ENCODE measurements at places on chromosomes 12 and 14.

DNA sequence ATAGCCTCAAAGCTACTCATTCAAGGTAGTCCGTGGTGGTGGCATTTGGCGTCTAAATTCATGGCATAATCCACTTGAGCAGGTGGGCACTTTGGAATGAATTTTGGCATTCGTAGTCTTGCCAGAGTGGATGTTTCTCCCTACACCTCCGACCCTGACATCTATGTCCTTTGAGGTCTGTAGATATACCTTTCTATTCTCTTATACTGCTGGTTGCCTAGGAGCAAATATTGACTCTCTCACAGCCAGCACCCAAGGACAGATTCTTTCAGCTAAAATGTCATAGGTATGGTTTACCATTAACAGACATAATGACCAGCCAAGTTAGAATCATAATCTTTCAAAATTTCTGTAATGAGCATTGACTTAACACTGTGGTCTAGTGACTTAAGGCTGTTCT lies 47.4 kb upstream of the FLRT2 start:
- DNase-seq = no peak

DNA sequence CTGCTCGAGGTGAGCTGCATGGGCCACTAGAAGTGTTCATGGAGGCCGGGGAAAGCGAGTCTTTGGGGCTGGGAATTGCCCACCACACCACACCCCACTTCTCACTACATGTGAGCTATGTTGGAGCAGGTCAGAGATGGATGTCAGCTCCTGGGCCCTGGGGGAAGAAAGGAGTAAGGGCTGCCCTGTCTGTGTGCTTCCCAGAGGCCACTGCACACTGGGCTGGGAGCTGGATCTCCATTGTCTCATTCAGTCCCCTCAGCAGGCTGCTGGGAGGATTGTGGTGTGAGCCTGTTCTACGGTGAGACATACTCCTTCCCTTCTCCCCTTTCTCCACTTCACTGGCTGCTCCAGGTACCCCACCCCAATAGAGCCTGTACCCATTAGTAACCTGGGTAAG lies 10.5 kb downstream of the FIGNL2 start:
- no peak for DNase-seq

DNA sequence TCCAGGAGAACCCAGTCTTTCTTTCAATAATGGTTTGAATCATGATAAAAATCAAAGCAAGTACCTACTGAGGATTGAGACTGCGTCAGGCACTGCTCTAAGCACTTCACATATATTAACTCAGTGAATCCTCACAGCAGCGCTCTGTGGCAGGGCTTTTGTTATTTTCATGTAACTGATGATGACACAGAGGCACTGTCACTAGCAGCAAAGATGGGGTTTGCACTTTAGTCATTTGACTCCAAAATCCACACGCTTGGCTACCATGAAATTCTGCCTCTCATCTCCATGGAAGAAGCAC lies 98.8 kb upstream of the GSC start:
- DNase-seq = no peak

- DNase-seq = no peak
Measured at GRCh38 chr12:120764816-120765215, 39.2 kb downstream of the ACADS start.

- peak; percentile 8 for DNase-seq
Measured at GRCh38 chr14:75487155-75487671, 35.1 kb upstream of the BATF start.

- peak; percentile 99 for DNase-seq
Measured at GRCh38 chr14:96095581-96096476, 56.7 kb downstream of the C14orf132 start.

DNA sequence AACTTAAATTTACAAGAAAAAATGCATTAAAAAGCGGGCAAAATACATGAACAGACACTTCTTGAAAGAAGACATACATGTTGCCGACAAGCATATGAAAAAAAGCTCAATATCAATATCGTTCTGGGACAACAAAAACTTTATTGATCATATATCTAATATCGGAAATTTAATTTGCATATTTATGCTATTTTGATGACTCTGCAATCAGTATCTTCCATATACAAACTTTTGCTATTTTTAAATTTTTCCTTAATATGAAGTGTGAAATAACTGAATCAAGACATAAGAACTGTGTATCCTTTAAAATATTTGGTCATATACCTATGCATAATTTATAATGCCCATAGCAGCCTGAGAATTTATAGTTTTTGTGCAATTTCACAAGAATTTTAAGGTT lies 224.6 kb downstream of the ALX1 start:
- DNase-seq = no peak

DNA sequence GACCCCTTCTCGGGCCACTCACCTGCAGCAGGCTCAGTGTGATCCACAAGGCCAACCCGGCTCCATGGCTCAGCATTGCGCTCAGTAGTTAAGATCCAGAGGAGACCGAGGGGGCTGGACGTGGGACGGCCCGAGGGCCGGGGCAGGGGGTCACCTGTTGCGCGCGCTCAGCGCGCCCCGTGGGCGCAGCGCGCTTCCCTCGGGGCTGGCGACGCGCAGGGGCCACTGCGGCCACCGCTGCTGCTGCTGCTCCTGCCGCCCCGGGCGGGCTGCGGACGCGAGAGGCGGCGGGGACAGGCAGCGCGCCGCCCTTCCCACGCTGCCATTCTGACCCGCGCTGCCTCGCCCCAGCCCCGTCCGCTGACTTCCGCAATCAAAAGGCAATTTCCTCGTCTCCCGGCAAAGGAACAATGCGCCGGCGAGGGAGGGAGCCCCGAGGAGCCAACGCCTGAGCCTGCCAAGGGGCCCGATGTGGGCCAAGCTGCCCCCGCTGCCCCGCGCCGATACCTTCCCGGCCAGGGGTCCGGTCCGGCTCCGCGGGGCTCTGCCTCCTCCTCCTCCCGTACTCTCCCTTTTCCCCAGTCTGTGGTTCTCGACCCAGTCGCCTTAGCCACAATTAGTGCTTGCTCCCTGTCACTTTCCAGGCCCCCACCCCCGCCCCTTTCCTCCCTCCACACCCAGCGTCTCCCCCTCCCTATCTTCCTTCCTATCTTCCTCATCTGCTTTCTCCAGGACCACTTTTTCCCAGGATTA lies 27.3 kb downstream of the PTPRB start:
- no peak for DNase-seq

- no peak for DNase-seq
Measured at GRCh38 chr12:119964929-119965328, 24.1 kb upstream of the BICDL1 start.

DNA sequence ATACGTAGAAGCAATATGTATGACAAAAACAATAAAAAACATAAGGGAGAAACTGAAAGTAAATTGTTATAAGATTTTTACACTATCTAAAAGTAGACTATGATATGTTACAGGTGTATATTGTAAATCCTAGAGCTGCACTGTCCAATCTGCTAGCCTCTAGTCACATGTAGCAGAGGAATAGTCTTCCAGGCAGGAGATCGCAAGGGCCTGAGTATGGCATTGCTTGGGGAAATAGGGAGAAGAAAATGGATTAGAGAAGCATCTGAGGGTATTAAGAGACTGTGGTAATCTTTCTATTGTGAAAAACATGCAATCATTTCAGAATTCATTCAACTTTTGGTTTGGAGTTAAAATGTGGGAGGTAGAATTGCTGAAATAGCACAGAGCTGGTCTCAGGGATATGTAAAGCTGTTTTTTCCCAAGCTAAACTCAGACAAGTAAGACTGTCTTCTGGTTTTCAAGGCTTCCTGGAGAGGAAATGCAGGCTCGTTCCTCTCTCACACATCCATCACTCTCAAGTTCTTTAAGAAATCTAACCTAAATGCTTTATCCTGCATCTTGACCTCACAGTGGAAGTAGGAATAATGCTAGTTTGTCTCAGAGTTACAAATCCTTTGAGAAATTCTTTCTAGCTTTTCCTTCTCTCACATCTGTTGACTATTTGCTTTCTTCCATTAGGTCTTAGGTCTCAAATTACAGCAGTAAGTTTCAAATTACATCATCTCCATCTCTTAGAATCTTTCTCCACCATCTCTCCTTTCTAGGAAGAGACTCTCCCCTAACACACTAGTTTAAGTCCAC lies 7.6 kb upstream of the CCDC184 start:
- no peak for DNase-seq

DNA sequence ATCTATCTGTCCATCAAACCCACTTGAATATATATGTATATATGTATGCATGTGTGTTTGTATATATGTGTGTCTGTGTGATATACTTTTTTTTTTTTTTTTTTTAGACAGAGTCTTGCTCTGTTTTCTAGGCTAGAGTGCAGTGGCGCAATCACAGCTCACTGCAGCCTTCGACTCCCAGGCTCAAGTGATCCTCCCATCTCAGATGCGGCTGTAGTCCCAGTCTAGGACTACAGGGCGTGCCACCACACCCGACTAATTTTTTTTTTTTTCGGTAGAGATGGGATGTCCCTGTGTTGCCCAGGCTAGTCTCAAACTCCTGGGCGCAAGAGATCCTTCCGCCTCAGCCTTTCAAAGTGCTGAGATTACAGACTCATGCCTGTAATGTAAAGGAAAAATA lies 13.0 kb upstream of the APOBEC1 start:
- no peak for DNase-seq

DNA sequence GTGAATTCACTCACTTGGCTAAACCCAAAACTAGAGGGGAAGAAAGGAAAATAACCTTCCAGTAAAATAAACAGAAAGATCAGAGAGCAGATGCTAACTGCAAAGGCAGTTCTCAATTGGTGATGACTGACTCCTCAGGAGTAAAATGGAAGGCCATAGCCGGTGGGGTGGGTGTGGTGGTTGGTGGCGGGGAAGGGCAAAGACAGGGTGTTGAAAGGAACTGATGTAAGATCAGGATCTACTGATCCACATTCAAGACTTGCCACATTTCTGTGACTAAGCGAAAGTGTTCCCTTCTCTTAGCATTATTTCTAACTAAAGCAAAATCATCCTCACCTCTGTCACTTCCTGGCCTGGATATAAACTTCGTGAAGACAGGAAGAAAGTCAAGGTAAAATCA lies 26.3 kb upstream of the TC2N start:
- DNase-seq = no peak

- DNase-seq = no peak
Measured at GRCh38 chr12:78009031-78009430, 178.3 kb downstream of the NAV3 start.

- DNase-seq = no peak
Measured at GRCh38 chr12:111503116-111503515, 96.0 kb downstream of the ATXN2 start.

DNA sequence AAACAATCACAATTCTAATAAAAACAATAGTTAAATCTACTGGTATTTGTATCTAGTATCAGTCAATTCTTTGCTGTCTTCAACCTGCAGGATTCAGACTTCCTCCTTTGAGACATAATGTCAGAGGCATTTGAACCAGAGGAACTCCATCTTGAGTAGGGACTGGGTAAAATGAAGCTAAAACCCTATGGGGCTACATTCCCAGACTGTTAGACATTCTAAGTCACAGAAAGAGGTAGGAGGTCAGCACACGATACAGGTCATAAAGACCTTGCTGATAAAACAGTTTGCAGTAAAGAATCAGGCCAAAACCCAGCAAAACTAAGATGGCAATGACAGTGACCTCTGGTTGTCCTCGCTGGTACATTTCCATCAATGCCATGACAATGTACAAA lies 48.2 kb upstream of the MAP3K9 start:
- DNase-seq = no peak

DNA sequence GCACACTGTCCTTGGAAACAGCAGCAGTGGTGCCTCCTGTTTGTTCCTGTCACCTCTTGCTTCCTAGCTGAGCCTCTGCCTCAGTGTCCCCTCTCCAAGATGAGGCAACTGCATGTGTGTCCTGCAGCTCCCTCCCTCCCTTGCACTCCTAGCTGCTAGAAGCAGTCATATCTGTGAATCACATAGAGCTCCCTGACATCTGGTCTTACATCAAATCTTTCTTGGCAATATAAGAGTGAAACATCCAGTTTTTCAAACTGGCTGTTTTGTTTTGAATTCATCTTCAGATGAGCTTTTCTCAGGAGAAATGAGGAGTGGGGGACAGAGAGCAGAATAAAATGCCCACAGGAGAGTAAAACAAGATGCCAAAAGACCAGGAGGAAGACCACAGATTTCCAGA lies 103.7 kb downstream of the VCPKMT start:
- DNase-seq = no peak

- DNase-seq = no peak
Measured at GRCh38 chr14:69318241-69318640, 58.3 kb downstream of the GALNT16 start.

DNA sequence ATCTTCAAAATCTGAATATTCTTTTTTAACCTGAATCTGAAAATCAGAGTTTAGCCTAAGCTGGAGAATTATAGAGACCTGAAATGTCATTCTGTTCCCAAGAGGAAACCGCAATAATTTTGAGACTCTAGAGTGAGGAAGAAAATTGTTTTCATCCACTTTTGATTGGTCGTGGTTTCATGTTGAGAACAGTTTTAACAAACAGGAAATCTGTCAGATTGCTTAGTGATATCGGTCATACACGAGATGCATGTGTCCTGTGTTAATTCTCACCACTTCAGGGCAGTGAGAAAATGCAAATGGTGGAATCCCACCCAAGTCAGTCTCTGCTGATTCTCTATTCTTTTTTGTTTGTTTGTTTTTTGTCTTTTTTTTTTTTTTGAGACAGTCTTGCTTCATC lies 1498.5 kb upstream of the TMEM132C start:
- no peak for DNase-seq

GRCh38 chr12:111322336-111323250 lies 46.3 kb downstream of the PHETA1 start:
- peak; percentile 68 for DNase-seq

DNA sequence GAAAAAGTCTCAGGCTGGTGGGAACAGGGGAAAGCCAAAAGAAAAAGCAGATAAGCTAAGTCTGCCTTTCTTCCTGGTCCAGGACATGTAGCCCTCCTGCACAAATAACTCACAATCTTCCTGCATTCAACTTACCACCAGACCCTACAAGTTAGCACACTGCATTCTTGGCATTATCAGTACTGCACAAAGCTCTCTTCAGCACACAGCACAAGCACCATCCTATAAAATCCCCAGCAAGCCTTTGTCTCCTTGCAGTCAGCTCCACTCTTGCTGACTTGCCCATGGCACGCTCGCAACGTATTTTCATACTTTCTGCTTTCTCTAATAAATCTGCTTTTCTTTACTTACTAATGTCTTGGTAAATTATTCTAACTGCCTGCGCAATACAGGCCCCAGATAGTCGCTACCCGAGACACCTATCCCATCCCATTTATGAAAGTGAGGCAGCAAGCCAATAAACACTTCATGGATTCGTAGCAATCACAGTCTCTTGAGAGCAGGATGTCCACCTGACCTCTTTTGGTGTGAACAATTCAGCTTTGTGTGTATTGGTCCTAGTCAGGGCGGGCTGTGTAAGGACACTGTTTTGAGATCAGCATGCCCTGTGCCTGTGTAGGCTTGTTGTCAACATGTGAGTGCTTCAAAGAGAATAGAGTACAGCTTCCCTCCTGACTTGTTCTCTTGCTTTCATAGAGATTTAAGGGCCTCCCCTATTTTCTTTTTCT lies 49.0 kb downstream of the TMEM117 start:
- DNase-seq = no peak

- peak; percentile 66 for DNase-seq
Measured at GRCh38 chr12:12436831-12437345, 80.0 kb downstream of the BORCS5 start.

- DNase-seq = no peak
Measured at GRCh38 chr14:99215277-99215676, 56.7 kb downstream of the BCL11B start.

GRCh38 chr12:50402264-50403000 lies 1.7 kb downstream of the LARP4 start:
- no peak for DNase-seq

- DNase-seq = no peak
Measured at GRCh38 chr14:89760086-89760485, 194.4 kb downstream of the EFCAB11 start.

- DNase-seq = no peak
Measured at GRCh38 chr12:115320967-115321366, 637.0 kb upstream of the TBX3 start.
